ENCODE measurements at places on chromosomes 2 and 18. TPM values are rescaled to one million over a fixed set of nuclear protein-coding genes. Genes with fewer than 3 reads are reported as not detected.

The TRIM54 gene
- polyA plus RNA-seq, result 1.3 TPM

The IHH gene
- polyA plus RNA-seq, result 0.39 TPM

The DNAJC5G gene
- 1.7 TPM for polyA plus RNA-seq

The TMEM169 gene
- 19.1 TPM for polyA plus RNA-seq

The SKOR2 gene
- polyA plus RNA-seq, result 5.9 TPM

The STPG4 gene
- polyA plus RNA-seq, result 0.35 TPM

The NR4A2 gene
- polyA plus RNA-seq, result 7.6 TPM

The SPATA3 gene
- not detected for polyA plus RNA-seq

The EIF2AK3 gene
- 13.8 TPM for polyA plus RNA-seq

The ADD2 gene
- 65.7 TPM for polyA plus RNA-seq

The BOK gene
- polyA plus RNA-seq, result 52.7 TPM

The ESPNL gene
- 0.43 TPM for polyA plus RNA-seq

All from spinal cord (tissue), 10 donors.